Skeletal muscle cell (primary cell): ENCODE measurements at places on chromosomes 13 and 19.

GRCh38 chr13:25347151-25347550 is 24.6 kb upstream of the ATP8A2 start:
- DNase-seq = no peak

DNA sequence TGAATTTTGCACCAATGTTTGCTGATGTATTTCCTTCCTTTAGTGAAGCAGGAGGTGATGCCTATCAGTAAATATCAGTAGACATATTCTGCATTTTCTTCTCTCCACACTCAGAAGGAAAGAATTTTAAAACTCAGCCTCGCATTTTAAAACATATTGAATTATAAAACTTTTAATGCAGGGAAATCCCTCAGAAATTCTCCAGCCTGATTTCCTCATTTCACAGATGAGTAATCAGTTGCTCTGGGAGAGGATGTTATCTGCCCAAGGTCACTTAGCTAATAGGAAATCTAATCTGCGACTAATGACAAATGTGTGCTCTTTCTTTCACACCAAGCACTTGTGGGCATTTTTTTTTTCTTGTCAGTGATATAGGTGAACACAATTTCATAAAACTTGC is 320.6 kb downstream of the ITGBL1 start:
- no peak for DNase-seq

DNA sequence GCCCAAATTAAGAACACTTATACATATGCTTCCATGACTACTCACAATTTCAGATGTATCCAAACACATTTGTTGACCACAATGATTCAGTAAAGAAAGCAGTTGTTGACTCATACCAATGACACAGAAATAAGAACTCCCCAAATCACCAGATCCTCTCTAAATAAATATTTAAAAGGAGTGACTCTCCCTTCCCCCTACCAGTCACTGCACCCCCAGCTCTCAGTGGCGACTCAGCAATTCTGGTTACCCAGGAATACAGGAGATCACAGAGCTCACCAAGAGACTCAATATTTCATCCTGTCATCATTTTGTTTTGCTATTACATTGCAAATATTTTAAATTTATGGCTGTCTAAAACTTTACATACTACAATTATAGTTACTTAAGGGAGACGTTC is 131.5 kb downstream of the RGCC start:
- DNase-seq = peak; percentile 80

DNA sequence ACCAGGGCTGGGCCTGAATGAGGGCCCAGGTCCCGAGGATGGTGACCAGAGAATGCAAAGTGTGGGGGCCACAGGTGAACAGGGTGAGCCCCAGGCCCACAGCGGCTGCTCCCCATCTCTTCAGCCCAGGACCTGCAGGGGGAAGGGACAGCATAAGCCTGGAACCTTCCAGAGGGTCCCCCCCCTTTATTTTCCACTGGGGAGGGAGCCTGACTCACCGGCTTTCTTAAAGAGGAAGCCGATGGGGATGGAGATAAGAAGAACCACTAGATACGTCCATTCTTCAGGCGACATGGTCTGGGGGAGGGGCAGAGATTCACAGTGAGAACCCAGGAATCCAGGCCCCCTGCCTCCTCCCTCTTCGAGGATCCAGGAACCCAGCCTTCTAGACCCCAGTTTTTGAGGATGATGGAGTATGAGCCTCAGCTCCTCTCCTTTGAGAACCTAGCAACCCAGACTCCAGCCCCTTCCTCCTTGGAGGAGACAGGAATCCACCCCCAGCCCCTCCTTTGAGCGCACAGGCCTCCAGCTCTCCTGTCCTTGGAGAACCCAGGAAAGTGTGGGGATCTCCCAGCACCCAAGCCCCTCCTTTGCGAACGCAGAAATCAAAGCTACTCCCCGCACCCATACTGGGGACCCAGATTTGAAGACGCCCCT is 1.0 kb downstream of the MBOAT7 start:
- DNase-seq = no peak

DNA sequence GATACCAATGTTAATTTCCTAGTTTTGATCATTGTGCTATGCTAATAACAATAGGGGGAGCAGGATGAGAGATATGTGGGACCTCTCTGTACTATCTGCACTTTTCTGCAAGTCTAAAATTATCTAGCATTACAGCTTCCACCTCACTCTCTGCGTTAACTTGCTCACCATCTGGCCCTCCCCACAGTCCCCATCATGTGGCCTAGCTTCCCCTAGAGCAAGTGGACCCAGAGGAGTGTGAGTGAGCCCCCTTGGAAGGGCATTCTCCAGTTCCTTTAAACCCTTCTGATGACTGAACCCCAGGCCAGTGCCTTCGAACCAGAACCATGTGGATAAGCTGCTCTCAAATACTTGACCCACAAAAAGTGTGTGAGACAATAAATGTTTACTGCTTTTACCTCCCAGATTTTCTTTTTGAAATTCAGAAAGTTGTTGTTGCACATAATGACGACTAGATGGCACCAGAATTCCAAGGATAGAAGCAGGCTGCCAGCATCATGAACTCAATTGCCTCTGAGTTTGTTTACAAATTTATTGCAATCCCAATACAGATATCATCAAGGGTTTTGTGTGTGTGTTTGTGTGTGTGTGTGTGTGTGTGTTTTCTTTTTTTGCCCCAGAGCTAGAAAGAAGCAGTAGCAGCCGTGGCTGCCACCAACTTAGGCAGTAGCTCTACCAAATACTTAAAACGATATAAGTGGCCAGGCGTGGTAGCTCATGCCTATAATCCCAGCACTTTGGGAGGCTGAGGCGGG is 49.0 kb upstream of the ZNF780A start:
- peak; percentile 7 for DNase-seq

GRCh38 chr19:10568062-10568825 is 535 bp downstream of the CDKN2D start:
- no peak for DNase-seq

- no peak for DNase-seq
Observed at GRCh38 chr13:35830850-35831450, 300.2 kb downstream of the DCLK1 start.

DNA sequence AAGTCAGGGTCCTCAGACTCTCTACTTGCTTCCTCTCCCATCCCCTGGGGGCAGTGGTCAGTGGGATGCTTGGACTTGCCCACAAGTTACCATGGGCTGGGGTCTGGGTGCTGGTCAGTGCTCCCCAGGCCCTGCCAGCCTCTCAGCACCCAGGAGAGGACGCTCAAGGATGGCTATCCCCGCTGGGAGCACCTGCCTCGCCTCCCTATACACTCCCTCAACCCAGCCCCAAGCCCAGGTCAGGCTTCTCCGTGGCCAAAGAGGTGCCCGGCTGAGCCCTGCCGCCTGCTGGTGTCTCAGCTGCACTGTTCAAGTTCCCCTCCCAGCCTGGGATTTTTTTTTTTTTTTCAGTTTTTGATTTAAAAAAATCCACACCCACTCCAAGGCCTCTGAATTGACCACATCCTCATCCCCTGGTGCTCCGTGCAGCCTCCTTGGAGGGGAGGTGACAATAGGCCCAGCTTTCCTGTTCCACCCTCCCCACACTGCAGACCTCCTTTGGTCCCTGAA is 10.8 kb downstream of the F2RL3 start:
- DNase-seq = no peak

GRCh38 chr19:11337080-11337479 is 2.4 kb downstream of the RAB3D start:
- DNase-seq = no peak

DNA sequence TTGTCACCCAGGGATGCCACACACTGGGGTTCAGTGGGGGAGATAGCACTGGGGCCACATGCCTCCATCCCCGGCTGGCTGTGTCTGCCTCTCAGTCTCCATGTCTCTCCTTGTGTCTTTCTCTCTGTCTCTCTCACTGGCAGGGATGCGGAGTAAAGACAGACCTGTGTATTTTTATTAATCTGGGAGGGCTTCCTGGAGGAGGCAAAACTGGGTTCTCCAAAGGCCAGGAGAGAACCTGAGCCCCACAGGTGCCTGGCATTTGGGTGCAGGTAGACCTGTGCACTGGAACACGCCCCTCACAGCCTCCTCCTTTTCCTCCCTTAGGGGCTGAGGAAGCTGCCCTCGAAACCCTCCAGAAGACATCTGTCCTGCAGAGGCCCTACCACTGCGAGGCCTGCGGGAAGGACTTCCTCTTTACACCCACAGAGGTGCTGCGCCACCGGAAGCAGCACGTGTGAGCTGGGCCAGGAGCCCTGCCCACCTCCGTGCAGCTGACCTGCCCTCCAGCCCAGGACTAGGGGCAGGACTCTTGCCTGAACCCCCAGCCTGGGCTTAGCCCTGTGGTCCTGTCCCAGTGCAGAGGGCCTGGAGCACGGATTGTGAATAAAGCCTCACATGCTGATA is 32.7 kb downstream of the DHX34 start:
- DNase-seq = no peak

DNA sequence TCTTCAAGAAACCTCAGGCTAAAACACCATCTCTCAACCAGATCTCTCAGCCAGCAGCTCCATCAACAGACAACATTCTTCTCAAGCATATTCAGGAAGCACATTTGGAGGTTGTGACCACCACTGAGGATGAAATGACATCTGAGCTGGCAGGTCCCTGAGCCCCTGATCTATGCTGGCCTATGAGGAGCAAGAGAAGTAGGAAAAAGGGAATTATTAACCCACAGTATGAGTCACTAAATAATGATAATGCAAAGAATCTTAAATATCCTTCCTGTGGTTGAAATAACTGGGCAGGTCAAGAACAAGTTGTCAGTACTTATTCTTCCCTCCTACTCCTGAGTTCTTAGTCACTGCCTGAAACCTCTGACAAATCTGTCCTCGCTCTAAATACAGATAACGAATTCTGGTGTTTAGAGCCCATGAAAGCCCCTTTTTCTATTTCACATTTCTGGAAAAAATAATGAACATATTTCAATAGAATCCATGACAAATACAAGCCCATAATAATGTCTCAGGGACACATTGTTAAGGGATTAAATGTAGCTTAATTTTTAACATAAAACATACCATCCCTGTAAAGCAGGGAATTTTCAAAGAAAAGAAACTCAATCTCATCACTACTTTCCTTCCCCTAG is 225.8 kb upstream of the IRS2 start:
- DNase-seq = peak; percentile 98

GRCh38 chr13:88074794-88075510 is 403.8 kb downstream of the SLITRK5 start:
- DNase-seq = peak; percentile 78

DNA sequence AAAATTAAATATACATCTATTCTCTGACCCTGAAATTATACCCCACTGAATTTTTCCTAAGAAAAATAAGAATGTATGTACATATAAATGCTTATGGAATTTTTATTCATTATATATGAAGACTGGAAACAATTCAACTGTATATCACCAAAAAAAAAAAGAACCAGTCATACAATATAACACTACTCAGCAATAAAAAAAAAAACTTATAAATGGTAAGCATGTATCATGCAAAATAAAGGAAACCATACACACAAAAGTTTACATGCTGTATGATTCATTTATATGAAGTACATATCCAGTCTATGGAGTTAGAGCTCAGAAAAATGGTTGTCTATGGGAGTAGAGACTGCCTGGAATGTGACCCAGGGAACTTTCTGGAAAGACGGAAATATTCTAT is 199.4 kb upstream of the MIR17HG start:
- DNase-seq = no peak

DNA sequence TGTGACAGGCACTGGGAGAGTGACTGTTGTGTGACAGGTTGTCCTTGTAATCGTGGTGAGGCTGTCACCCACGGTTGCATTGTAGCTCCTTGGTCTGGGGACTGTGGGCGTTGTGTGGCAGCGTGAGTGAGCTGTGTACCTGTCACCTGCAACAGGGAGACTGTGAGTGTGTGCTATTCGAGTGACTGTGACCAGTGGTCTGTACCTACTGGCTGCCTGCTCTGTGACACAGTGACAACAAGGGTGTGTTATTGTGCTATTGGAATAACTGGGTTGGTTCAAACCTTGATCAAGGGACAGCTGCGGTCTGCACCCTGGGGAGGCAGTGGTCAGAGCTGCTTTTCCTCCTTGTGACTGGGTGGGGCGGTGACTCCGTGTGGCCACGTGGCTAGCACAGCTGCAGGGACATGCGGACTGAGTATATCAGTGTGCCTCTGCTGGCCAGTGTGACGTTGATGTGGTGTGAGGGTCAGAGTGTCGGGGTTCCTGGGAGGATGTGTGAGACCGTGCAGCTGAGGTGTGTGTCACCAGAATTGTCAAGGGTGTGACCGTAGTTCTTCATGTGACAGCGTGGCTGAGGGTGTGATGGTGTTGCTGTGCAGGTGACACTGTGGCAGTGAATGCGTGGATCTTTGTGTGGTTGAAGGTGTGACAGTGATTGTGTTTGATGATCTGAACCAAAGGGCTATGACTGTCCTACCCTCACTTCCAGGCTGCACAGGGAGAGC is 10.1 kb upstream of the NFIX start:
- peak; percentile 44 for DNase-seq

DNA sequence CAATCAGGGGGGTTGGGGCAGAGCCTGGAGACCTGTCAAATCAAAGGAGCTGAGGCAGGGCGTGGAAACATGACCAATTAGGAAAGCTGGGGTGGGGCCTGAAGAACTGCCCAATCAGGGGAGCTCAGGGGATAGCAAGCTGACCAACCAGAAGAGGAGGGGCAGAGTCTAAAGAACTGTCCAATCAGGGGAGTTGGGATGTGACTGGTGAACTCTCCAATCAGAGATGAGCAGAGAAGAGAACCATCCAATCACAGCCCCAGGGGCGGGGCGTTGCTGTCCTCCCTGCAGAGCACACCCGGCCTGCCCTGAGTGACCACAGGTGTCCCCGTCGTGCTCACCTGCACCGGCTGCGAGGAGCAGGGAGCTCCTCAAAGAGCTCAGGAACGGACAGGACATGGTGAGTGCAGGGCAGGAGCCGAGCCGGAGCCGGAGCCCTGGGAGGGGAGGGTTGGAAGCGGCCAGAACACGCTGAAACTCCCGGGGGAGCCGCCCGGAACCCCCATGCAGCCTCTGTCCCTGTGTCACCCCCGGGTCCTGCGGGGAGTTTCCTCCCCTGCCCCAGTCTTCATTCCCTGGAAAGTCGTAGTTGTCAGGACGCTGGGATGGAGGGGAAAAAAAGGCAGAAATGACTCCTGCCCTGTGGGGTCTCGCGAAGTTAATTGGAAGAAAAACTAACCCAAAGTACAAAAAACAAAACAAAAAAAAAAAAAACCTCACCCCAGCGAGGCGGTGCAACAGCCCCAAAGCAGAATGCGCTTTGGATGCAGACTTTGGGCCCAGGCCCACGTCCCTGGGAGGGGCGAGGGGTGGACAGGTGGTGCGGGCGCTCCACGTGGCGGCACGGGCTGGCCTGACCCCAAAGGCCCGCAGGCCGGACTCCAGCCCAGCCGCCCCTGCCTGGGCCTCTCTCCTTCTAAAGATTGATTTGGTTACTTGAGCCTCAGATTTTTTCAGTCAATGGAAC is at the start of gene ZNF556:
ZNF556 (plus strand) TSS at position 311 of the 967 bp plus-strand sequence; CDS start at position 398, 87 bp downstream.
- no peak for DNase-seq

GRCh38 chr13:46195016-46195415 is 13.0 kb upstream of the LCP1 start:
- no peak for DNase-seq

DNA sequence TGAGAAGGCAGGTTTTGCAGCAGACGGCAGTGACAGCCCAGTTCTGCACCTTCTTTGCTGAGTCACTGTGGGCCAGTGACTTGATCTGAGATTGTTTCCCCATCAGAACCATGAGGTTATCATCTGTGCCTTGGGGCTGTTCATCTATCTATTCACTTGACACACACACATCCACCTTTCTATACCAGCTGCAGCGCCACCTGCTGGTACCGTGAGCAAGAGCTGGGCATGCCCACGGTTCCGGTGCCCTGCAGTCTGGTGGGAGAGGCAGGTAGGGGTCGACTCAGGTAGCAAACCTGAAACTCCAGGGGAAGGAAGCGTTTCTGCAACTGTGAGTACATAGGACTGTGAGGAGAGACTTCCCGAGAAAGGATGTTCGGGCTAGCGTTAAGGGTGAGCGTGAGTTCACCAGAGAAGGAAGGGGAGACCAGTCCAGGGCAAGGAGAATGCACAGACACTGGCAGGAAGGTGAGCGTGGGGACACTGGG is 7.5 kb upstream of the LIN7B start:
- DNase-seq = no peak
